ENCODE measurements at places on chromosomes 5 and 9. TPM values are rescaled to one million over a fixed set of nuclear protein-coding genes. Genes with fewer than 3 reads are reported as not detected.

PCDHA7 gene
- 0.11 TPM for total RNA-seq

SLC1A3 gene
- 0.50 TPM for total RNA-seq

PSMD5 gene
- total RNA-seq: 60.2 TPM

CARD6 gene
- total RNA-seq: 2.5 TPM

DNA sequence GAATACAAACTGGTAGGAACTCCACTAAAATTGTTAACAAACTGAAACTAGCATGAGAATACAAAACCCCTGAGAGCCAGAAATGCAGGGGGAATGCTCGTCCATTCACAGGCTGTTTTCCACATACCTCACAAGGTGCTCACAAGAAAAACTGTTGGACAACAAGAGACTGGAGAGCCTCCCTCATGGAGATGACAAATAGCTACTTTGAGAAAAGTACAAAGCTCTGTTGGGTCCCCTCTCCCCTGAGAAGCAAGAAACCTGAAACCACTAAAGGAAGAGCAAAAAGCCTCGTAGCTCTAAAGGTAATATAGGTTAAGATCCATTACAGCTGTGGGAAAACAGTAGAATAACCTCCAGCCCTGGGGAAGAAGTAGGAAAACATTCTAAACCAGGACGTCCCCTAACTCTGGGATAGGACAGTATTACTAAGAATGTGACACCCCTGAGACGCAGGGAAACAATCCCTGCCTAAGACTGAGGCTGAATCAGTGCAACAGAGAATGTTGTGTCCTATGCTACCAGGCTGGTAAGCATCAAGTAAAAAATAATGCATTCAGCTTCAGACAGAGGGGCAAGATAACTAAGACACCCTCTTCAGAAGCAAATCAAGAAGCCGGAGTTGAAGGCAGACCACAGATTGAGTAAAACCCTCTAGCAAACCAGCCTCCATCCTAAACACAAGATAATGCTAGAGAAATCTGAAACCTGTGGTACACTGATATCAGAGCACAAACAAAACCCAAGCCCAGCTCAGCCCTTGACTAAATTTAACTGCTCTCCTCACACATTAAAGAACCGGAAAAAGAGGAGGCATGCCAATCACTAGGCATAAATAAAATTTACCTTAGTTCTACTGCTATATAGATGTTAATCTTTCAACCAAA is 160.2 kb downstream of the SSBP2 start:
- DNase-seq: no peak

GRCh38 chr9:110140276-110140675 is 67.7 kb downstream of the C9orf152 start:
- no peak for DNase-seq

- DNase-seq: no peak
These were observed 79.4 kb upstream of the CCDC112 start for GRCh38 chr5:115375893-115376292.

DNA sequence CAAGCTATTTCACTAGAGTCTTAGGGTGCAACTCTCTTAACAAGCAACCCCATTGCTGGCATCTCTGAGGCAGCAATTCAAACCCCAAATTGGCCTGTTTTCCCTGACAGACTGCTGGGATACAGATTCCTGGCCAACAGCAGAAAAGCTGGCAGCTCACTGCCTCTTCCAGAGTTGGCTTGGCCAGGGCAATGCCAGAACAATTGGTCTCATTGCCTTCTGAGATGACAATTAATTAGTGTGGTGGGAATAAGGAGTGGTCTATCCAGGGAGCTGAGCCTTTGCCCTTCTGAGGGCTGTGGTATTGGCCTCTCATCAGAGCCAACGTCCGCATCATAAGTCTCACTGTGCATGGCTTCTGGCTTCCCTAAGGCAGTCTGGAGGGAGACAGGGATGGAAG is 183.2 kb downstream of the GNAQ start:
- no peak for DNase-seq

DNA sequence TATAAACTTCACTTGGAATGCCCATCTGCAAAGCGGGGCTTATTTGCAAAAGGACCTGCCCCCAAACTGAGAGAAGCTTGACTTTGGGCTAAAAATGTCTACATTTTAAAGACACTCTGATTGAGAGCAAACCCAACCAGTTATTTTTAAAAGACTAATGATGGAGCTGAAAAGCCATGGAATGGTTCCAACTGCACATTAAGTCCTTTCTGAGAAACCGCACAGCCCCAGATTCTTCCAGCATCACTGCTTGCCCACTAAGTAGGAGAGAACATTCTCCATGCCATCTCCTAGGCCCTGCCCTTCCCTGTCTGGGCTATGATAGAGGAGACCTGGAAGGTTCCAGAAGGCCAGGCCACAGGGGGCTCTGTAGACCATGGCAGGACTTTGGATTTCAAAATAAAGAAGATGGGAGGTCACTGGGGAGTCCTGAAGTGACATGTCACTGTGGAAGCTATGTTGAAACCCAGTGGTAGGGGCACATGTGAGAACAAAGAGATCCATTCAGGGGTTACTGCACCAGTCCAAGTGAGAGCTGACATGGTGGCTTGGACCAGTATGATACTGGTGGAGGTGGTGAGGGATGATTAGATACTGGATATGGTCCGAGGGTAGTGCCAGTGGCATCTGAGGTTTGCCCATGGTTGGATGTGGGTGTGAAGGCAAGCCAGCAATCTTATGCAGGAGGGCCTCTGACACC is 179.2 kb downstream of the DAB2IP start:
- no peak for DNase-seq

- DNase-seq: peak; percentile 73
These were observed 1.5 kb downstream of the VAV2 start for GRCh38 chr9:133990366-133991213.
